ENCODE measurements at places on chromosomes 12 and 14. TPM values are rescaled to one million over a fixed set of nuclear protein-coding genes. Genes with fewer than 3 reads are reported as not detected.

The PRB2 gene
- total RNA-seq = not detected

The DPF3 gene
- total RNA-seq = 28.7 TPM

The FERMT2 gene
- total RNA-seq = 116 TPM

DNA sequence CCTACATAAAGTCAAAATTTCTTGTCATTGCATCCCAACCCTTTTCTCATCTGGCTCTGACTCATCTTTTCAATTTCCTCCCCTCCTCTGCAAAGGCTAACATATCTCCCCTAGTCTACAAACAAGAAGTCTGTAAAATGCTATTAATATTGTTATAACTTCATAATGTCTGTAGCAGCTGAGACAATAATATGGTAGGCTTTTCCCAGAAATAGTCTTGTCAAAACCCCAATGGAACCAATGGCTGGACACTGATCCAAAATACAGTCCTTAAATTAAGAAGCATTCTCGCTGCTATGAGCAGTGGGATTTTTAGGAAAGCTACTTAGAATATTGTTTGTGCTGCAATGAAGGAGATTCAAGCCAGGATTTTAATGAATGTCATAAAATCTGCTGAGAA, 131.4 kb downstream of the KLHL28 start:
- no peak for DNase-seq

- DNase-seq = no peak
Measured at GRCh38 chr12:4268329-4269181, 5.0 kb upstream of the CCND2 start.

DNA sequence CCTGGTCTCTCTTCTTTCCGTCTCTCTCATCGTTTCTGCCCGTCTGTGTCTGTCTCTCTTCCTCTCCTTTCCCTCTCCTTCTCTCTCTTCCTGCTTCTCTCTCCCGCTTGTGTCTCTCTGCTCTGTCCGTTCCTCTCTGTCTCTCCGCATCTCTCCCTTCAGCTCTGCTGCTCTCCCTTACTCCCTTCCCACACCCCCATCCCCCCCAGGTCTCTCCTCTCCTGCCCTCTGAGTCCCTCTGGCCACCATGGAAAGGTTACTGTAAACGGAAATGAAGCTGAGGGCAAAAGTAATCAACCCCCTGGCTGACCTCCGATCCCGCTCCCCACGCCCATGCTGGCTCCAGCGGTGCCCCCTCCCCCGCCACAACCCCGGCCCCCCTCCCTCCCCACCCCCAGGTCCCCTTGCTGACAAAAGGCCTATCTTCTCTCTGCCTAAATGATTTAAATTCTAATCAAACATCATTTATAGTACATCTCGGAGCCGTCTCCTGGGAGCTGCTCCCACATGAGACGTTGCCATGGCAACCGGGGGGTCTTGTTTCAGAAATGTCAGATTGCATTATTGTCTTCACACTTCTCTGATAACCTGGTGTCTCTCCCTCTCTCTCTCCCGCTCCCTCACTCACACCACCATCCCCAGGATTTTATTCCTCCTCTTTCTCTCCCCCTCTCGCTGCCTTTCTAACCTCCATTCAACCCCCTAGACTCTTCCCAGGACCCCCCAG, 203.8 kb downstream of the RBM19 start:
- no peak for DNase-seq

GRCh38 chr14:103819503-103820307, 27.7 kb downstream of the PPP1R13B start:
- DNase-seq = peak; percentile 52

All from left ventricle myocardium superior (tissue), 1 donor.